Fibroblast of skin of left biceps (primary cell): ENCODE measurements at places on chromosomes 12 and 14.

GRCh38 chr14:31992011-31992447, 85.1 kb upstream of the ARHGAP5 start:
- DNase-seq, result peak; percentile 95

DNA sequence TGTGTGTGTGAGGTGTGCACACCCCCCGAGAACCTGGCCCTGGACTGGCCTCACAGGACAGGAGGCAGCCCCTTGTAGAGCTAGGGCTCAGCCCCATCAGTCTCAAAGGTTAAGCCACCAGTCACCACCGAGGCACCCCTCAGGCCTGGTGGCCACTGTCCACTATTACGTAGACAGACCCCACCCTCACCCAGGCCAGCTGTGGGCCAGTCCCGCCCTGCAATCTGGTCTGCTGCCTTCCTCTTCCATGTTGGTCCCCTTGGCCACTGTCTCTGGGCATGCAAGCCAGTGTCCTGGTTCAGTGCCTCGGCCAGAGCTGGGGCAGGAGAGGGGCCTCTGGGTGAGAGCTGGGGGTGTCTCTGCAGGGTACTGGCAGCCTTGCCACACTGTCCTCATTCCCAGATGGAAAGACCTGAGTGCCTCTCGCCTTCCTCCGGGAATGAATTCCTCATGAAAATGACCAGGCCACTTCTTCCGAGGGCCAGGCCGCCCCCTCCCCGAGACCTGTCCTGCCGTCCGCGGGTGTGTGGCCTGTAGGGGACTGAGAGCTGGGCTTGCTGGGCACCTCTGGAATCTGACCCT, 897 bp upstream of the TEX22 start:
- no peak for DNase-seq

DNA sequence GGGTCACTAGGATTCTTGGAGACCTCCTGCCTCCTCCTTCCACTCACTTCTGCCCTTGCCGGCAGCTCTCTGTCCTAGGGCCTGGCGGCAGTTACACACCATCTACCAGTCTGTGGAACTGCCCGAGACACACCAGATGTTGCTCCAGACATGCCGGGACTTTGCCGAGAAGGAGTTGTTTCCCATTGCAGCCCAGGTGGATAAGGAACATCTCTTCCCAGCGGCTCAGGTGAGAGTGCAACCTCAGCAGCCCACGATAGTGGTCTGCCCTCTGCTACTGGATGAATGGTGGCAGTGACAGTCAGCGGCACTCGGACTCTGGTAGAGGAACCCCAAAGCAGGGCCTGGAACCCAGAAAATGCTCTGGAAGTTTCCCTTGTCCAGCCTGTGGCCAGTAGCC, 1.3 kb downstream of the ACADS start:
- no peak for DNase-seq

DNA sequence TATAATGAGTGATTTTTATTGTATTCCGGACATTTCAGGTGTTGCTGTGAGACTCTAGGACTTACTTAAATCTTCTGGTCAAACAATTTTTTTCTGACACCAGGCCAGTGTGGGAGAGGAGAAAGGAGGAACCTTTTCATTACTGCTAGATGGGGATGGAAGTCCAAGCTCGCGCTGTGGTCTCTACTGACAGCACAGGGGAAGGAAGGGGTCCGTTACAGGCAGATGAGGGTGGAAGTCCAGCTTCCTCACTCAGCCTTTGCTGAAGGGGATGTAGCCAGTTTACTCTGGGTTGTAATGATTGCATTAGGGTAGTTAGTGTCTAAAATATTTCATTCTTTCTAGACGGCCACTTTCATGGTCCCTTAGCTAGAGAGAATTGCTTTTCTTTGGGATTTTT, 26.3 kb upstream of the ST8SIA1 start:
- no peak for DNase-seq

DNA sequence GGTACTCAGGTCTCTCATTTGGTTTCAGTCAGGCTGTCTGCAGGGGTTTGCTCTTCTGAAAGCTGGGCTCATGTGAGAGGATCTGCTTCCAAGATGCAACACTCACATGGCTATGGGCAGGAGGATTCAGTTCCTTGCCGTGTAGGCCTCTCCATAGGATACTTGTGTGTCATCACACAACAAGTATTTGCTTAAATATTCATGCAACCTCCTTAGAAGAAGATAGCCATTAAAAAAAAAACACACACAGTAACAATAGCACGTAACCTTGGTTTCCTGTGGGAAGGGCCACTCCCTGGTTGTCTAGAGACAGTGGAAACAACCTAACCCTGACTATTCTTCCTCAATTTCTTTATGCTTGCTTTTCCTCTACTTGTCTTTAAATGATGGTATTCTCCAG, 31.8 kb upstream of the CLEC4E start:
- DNase-seq, result no peak

DNA sequence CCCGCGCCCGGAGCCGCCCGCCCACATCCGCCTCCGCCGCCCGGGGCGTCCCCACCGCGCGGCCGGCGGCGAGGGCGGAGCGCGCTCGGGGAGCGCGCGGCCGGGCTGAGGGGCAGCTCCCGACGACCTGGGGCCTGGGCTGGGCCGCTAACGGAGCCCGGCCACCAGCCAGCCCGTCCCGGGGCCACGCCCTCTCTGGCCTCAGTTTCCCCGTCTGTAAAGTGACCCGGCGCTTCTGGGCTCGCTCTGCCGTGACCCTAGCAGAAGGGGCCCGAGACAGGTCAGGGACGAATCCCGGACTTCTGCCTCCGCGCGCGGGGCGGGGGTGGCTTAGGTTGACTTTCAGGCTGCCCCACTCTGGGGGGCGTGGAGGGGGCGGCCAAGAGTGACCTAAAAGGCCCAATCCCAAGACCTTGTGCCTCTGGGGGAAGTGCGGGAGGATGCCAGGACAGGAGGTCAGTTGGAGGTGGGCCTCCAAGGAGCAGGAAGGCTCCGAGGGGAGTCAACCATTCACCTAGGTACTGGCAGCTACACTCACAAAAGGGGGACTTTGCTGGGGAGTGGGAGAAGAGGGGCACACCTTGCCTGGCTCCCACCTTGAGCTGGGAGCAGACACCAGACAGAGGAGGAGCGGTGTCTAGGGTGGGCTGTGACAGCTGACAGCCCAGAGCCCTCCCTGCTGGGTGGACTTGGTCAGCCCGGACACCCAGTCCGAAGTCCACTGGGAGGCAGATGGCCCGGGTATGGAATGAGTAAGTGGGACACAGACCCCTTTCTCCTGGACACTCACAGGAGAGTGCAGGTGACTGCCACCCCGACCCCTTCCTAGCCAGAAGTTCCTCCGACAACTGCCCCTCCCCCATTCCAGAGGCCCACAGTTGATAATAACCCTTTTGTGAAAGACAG, 486 bp upstream of the AKT1 start:
- DNase-seq, result no peak

GRCh38 chr12:114131824-114132223, 165.7 kb upstream of the RBM19 start:
- DNase-seq, result no peak

DNA sequence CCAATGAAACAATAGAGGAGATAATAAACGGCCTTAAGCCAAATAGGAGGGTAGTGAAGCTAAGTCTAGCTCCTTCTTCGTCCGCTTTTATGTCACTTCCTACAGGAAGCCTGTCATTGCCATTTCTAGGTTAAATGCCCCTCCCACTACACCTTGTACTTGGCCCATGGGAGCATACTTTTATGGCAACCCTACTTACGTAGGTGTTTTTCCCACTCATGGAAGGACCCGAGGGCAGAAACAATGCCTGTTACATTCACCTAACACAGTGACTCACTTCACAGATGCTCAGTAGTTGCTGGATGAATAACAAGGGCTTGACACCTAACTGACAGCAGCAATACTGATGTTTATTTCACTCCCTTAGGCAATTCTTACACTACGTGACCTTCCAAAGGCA, 44.5 kb downstream of the ALKBH1 start:
- DNase-seq, result no peak

GRCh38 chr14:59028476-59029202, 159.8 kb upstream of the DAAM1 start:
- peak; percentile 86 for DNase-seq

- DNase-seq, result peak; percentile 11
Measured at GRCh38 chr12:12081836-12082497, 11.2 kb downstream of the BCL2L14 start.

DNA sequence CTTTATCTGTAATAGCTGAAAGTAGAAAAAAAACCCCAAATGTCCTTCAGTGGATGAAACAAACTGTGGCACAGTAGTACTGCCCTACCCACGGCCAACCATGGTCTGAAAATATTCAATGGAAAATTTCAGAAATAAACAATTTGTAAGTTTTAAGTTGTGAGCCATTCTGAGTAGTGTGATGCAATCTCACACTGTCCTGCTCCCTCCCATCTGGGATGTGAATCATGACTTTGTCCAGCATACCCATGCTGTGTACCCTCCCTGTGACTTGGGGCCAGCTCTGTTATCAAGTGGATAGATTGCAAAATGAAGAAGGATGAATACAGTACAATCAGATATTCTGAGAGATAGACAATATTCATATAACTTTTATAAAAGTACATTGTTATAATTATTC, 106.2 kb downstream of the SMOC1 start:
- DNase-seq, result no peak

GRCh38 chr12:12803186-12803585, 10.0 kb upstream of the DDX47 start:
- no peak for DNase-seq

DNA sequence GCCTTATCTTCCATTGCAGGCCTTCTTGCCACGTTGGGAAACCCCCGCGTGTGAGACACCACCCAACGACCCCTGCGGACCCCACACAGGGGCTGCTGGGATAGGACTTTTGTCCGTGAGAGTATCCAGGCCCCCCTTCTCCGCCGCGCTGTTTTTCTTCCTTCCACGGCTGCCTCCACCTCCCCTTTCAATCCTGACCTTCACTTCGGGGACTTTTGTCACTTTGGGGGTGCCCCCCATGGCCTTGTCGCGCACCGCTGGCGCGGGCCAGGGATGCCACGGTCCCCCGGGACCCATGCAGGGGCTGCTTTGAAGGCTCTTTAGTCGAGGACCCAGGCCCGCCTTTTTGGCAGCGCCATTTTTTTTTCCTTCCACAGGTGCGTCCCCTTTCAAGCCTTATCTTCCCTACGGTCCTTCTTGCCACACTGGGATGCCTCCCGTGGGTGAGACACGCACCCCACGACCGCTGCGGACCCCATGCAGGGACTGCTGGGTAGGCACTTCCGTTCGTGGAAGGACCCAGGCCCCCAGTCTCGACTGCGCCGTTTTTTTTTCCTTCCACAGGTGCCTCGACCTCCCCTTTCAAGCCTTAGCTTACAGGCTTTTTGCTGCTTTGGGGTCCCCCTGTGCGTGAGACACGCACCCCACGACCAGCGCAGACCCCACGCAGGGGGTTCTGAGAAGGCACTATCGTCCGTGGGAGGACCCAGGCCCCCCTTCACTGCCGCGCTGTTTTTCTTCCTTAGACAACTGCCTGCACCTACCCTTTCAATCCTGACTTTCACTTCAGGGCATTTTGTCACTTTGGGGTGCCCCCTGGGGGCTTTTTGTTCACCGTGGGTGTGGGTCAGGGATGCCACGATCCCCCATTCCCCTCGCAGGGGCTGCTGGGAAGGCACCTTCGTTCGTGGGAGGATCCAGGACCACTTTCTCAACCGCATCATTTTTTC, 267.4 kb downstream of the ALG10 start:
- DNase-seq, result no peak

DNA sequence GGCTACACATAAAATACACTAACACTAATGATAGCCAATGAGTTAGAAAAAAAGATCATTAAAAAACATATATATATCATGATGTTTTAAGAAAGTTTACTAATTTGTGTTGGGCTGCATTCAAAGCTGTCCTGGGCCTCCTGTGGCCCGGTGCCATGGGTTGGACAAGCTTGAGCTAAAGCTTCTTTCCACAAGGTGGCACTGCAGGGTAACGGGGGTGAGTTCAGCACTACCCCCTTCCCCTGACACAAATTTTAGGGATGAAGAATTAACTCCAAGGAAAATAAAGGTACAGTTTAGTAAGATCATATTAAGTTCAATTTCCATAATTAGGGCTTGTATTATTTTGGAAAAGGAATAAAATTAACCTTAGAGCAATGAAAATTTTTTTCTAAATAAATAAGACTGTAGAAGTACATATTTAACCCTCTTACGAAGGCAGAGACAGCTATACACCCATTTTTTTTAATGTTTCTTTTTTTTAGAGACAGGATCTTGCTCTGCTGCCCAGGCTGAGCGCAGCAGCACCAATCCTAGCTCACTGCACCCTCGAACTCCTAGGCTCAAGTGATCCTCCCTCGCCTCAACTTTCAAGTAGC, 38.9 kb downstream of the PPP1R13B start:
- DNase-seq, result peak; percentile 26

DNA sequence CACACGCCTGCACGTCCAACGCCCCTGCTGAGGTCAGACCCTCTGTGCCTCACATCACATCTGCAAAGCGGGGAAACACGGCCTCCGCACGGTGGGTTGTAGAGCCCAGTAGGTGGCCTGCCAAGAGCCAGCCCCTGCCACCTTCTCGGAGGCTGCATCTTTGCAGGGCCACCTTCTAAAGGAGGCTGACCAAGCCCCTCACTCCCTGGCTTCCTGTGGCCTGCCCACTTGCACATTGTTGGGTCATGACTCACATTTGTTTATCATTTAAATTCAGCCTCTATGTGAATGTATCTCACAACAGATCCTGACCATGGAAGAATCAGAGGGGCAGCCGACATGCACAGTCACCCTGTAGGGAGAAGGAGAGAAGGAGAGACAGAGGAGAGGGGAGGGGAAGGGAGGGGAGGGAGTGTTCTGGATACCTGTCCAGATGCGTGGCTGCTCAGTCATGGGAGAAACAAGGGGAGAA, 319.5 kb upstream of the DIO3 start:
- DNase-seq, result no peak

DNA sequence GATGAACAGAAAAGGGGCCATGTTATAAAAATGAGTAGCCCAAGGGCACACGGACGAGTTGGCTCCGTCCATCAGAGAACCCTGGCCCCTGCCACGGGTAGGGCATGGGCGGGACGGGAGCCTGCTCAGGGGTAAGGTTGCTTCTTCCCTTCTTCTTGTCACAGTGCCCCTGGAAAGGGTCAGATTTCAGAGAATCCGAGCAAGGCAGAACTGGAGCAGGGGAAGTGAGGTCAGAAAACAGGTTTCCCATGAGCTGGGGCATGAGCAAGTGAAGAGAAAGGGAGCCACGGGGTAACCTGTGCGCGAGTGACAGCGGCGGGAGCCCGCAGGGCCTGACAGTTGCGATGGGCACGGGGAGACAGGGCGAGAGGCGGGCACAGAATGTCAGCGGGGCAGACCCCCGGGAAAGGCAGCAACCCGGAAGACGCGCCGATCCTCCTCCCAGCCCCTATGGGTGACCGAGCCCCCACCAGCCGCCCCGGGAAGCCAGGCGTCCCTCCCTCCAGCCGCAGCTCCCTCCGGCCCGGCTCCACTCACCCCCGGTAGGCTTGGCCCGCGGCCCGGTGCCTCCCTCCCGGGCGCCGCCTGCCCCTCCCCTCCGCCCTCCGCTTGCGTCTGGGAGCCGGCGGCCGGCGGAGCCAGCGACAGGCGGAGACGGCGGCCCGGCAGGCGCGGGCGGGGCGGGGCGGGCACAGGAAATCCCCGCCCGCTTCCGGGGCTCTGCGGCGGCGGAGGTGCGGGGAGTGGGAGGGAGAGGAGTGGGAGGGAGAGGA, at the start of gene ZNF641:
ZNF641 (minus strand) TSS at position 671 of the 773 bp plus-strand sequence. CDS start 2,829 bp downstream, outside the sequence.
- DNase-seq, result peak; percentile 36
